ENCODE measurements at places on chromosomes 12 and 14. TPM values are rescaled to one million over a fixed set of nuclear protein-coding genes. Genes with fewer than 3 reads are reported as not detected.

DNA sequence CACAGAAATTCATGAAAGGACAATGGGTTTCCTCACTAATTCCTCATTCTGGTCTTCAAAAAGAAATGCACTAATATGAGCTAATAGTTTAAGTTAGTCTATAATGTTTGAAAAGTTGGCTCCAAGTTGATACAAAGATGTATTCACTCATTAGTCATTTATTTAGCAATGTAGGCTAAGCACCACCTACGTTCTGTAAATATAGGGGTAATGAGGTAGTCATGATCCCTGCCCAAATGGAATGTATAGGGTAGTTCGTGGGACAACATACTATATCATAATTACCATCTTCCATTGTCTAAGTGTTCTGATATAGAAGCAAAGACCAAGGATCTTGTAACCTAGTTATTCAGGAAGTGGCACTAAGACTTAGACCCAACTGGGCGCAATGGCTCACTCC, 86.5 kb downstream of the DIO2 start:
- no peak for DNase-seq

The ACSS3 gene
- total RNA-seq = 2.6 TPM

The CACNA1C gene
- total RNA-seq = 3.6 TPM

DNA sequence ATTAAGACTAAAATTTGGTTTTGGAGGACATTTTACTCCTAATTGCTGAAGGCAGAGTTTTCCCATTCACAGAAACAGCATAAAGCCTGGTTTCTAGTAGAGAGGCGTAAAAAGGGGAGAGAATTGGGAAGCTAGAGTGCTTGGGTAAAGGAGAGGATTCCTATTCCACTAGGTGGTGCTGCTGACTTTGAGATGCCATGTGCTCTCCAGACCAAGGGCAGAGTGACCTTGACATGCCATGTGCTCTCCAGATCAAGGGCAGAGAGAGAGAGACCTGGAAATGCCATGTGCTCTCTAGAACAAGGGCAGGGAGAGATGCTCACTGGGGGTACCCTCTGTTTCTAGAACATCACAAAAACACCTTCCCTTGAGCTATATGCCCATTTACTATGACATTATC, 176.2 kb upstream of the PDZRN4 start:
- no peak for DNase-seq
